Colonic mucosa (tissue), 4 donors: ENCODE measurements at places on chromosomes 2 and 18. TPM values are rescaled to one million over a fixed set of nuclear protein-coding genes. Genes with fewer than 3 reads are reported as not detected.

The AQP12A gene
- total RNA-seq = 9.0 TPM

DNA sequence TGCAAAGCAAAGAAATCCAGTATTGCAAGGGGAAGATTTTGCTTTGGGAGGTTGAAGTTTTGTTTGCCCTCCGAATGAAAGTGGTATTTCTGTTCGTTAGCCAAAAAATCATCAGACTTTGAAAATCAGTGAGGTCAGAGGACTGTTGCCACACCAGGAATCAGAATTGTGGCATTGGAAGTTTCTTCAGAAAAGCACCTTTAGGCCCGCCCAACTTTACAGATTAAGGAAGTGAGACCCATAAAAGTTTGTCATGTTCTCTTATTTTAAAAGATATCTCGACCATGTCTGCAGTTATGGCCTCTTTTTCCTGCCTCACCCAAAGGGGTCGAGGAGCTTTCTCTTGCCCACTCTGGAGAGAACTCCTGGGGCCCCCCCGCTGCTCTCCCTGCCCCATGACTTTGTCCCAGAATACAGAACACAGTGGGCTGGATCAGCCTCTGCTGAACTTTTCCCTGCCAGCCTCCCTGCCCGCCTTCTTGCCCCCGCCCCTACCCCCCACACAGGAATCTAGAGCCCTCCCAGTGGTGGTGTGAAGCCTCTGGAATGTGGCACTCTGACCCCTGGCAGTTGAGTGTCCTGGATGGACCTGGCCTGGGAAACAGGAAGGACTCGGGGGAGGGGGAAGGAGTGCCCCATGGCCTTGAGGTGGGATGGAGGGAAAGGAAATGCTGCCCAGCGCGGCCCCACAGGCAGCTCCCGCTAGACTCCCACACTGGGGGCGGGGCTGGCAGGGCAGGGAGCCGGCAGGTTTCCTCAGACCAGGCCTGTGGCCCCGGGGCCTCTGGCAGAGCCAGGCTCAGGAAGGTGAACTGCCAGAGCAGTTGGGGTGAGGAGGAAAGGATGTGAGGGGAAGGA lies 25.3 kb downstream of the CRIM1 start:
- no peaks in the 10 kb centered on the region for H3K36me3 ChIP-seq
- peak overlapping the region; percentile 65 for H3K27ac ChIP-seq
- H3K4me1 ChIP-seq = peaks cover 11% of the 10 kb centered on the region
- H3K4me3 ChIP-seq = no peak overlapping the region
- no peaks in the 10 kb centered on the region for H3K27me3 ChIP-seq
- peak; percentile 78 for DNase-seq

DNA sequence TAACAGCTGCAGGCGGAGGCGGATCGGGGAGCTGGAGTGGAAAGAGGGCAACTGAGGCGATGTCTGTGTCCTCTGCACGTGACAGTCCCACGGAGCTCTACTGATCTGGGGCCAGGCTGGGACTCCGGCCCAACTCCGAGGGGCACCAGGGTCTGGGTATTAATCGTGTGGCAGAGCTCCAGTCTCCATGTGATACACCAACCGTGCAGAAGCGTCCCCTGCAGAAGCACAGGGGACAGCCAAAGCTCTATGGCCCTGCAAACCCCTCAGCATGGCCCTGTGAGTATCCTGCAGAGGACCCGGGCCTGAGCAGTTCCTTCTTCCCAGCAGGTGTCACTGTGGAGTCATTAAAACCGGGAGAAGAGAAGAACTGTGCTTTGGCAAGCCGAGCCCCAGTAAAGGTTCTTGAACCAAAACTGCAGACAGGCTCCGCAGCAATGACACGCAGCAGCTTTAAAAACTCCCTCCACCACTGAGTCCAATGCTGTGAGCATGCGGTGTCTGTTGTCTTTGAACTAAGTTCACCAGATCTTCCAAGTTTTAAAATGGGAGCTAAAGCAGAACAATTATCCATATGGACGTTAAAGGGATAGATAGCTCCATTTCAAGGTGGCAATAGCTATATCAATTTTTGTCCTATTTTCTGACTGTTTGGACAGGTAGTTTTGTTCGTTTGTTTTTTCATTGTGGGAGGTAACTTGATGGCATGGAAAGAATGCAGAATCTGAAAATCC lies 79.4 kb downstream of the TMEM182 start:
- no peak overlapping the region for H3K27ac ChIP-seq
- H3K4me1 ChIP-seq = no peaks in the 10 kb centered on the region
- no peak overlapping the region for H3K4me3 ChIP-seq
- DNase-seq = peak; percentile 53

The FAM124B gene
- 0.37 TPM for total RNA-seq

The C2orf81 gene
- total RNA-seq = 1.1 TPM

- no peaks in the 10 kb centered on the region for H3K27me3 ChIP-seq
- H3K4me1 ChIP-seq = no peaks in the 10 kb centered on the region
- H3K4me3 ChIP-seq = no peak overlapping the region
- no peak overlapping the region for H3K27ac ChIP-seq
- DNase-seq = no peak
Measured at GRCh38 chr2:112198780-112199179, 56.1 kb downstream of the ZC3H8 start.

GRCh38 chr2:157182834-157183396 lies 74.6 kb upstream of the GALNT5 start:
- H3K4me3 ChIP-seq = no peak overlapping the region
- H3K27ac ChIP-seq = no peak overlapping the region
- H3K36me3 ChIP-seq = no peaks in the 10 kb centered on the region
- no peak for DNase-seq

- no peak for DNase-seq
- no peaks in the 10 kb centered on the region for H3K36me3 ChIP-seq
- no peaks in the 10 kb centered on the region for H3K27me3 ChIP-seq
- no peak overlapping the region for H3K27ac ChIP-seq
- no peak overlapping the region for H3K4me3 ChIP-seq
Measured at GRCh38 chr2:189552991-189553404, 27.6 kb downstream of the SLC40A1 start.

GRCh38 chr2:111100087-111100764 lies 20.5 kb upstream of the BCL2L11 start:
- no peaks in the 10 kb centered on the region for H3K27me3 ChIP-seq
- H3K4me1 ChIP-seq = no peaks in the 10 kb centered on the region
- H3K36me3 ChIP-seq = no peaks in the 10 kb centered on the region

The SIX3 gene
- not detected for total RNA-seq

GRCh38 chr2:208036357-208036756 lies 11.0 kb upstream of the PLEKHM3 start:
- H3K4me3 ChIP-seq = no peak overlapping the region
- H3K4me1 ChIP-seq = no peaks in the 10 kb centered on the region
- no peak overlapping the region for H3K27ac ChIP-seq
- DNase-seq = no peak
- no peaks in the 10 kb centered on the region for H3K36me3 ChIP-seq
